A549 treated with dexamethasone at 1 μM for 4 hours (cell line): ENCODE measurements at places on chromosomes 2 and 18. TPM values are rescaled to one million over a fixed set of nuclear protein-coding genes. Genes with fewer than 3 reads are reported as not detected.

Gene KLHL30
- 0.15 to 0.27 TPM (median 0.21 TPM) in 5 replicates for total RNA-seq

Gene CABLES1
- total RNA-seq: 15.2 to 18.2 TPM (median 16.6 TPM) in 5 replicates

Gene GRB14
- total RNA-seq: 4.8 to 6.5 TPM (median 5.1 TPM) in 5 replicates

Gene RTP5
- not detected in 5 replicates for total RNA-seq

Gene MBP
- total RNA-seq: 12.0 to 21.3 TPM (median 17.5 TPM) in 5 replicates

Gene PDCD1
- 0.03 TPM in 1 of 5 replicates, not detected in the others for total RNA-seq

Gene UCN
- total RNA-seq: 0.63 to 2.5 TPM (median 1.7 TPM) in 5 replicates

Gene SCTR
- total RNA-seq: 0.15 to 0.18 TPM in 2 of 5 replicates, not detected in the others

Gene MYOM1
- total RNA-seq: 0.07 to 0.30 TPM (median 0.25 TPM) in 5 replicates

Gene TCF7L1
- total RNA-seq: 7.5 to 12.4 TPM (median 11.6 TPM) in 5 replicates

Gene TMEM247
- not detected in 5 replicates for total RNA-seq

Gene FOXD4L1
- total RNA-seq: 0.09 to 0.54 TPM (median 0.41 TPM) in 5 replicates

Gene CAB39
- total RNA-seq: 50.0 to 70.9 TPM (median 64.7 TPM) in 5 replicates

Gene SLC16A14
- 0.66 to 1.3 TPM (median 0.86 TPM) in 5 replicates for total RNA-seq

Gene PRSS56
- 0.08 to 0.16 TPM (median 0.12 TPM) in 4 of 5 replicates, not detected in the other for total RNA-seq

Gene MIB1
- 5.2 to 11.9 TPM (median 10.0 TPM) in 5 replicates for total RNA-seq

Gene MPP4
- 0.04 to 0.08 TPM (median 0.06 TPM) in 3 of 5 replicates, not detected in the others for total RNA-seq

Gene CHRND
- 0.07 to 0.09 TPM in 2 of 5 replicates, not detected in the others for total RNA-seq

Gene LRP1B
- 0.01 TPM in 2 of 5 replicates, not detected in the others for total RNA-seq

Gene CASP10
- total RNA-seq: 1.4 to 2.1 TPM (median 1.9 TPM) in 5 replicates

Gene PDE1A
- 0.17 to 0.33 TPM (median 0.26 TPM) in 5 replicates for total RNA-seq

Gene ALPG
- total RNA-seq: 0.37 to 0.74 TPM (median 0.49 TPM) in 5 replicates

Gene CRYGC
- not detected in 5 replicates for total RNA-seq

Gene MTX2
- total RNA-seq: 39.9 to 44.7 TPM (median 42.7 TPM) in 5 replicates

Gene SMC6
- total RNA-seq: 24.8 to 37.4 TPM (median 31.1 TPM) in 5 replicates

Gene UGT1A8
- total RNA-seq: 0.06 to 0.07 TPM (median 0.06 TPM) in 3 of 5 replicates, not detected in the others

Gene EIF2AK2
- total RNA-seq: 19.8 to 29.5 TPM (median 27.2 TPM) in 5 replicates

Gene C2orf80
- not detected in 5 replicates for total RNA-seq

Gene SLC11A1
- total RNA-seq: 0.11 to 0.20 TPM (median 0.16 TPM) in 5 replicates

Gene BIN1
- total RNA-seq: 30.3 to 35.7 TPM (median 35.0 TPM) in 5 replicates

Gene UPP2
- total RNA-seq: not detected in 5 replicates

Gene VWC2L
- not detected in 5 replicates for total RNA-seq

Gene AQP12A
- not detected in 5 replicates for total RNA-seq

Gene FAM237A
- total RNA-seq: not detected in 5 replicates

Gene COBLL1
- 4.5 to 6.9 TPM (median 6.0 TPM) in 5 replicates for total RNA-seq

Gene TEKT4
- total RNA-seq: not detected in 5 replicates

Gene SGO2
- 11.1 to 16.8 TPM (median 14.6 TPM) in 5 replicates for total RNA-seq

Gene ARHGAP28
- 0.05 to 0.28 TPM (median 0.06 TPM) in 4 of 5 replicates, not detected in the other for total RNA-seq

Gene DLGAP1
- 0.02 to 0.06 TPM (median 0.04 TPM) in 3 of 5 replicates, not detected in the others for total RNA-seq

Gene CD8B2
- total RNA-seq: not detected in 5 replicates

Gene LHCGR
- total RNA-seq: not detected in 5 replicates

Gene CDKL4
- not detected in 5 replicates for total RNA-seq

Gene PROM2
- total RNA-seq: 0.02 TPM in 2 of 5 replicates, not detected in the others

Gene PLGLB1
- total RNA-seq: 0.59 to 0.86 TPM (median 0.66 TPM) in 5 replicates

Gene STAT4
- total RNA-seq: 3.9 to 5.7 TPM (median 4.8 TPM) in 5 replicates

Gene FN1
- total RNA-seq: 192 to 270 TPM (median 224 TPM) in 5 replicates

Gene TNP1
- total RNA-seq: not detected in 5 replicates

Gene DNAJC5G
- total RNA-seq: not detected in 5 replicates

Gene STON1
- 0.25 to 0.59 TPM (median 0.40 TPM) in 5 replicates for total RNA-seq
